Heart left ventricle (tissue), 16 donors: ENCODE measurements at places on chromosomes 11 and 22. TPM values are rescaled to one million over a fixed set of nuclear protein-coding genes. Genes with fewer than 3 reads are reported as not detected.

DNA sequence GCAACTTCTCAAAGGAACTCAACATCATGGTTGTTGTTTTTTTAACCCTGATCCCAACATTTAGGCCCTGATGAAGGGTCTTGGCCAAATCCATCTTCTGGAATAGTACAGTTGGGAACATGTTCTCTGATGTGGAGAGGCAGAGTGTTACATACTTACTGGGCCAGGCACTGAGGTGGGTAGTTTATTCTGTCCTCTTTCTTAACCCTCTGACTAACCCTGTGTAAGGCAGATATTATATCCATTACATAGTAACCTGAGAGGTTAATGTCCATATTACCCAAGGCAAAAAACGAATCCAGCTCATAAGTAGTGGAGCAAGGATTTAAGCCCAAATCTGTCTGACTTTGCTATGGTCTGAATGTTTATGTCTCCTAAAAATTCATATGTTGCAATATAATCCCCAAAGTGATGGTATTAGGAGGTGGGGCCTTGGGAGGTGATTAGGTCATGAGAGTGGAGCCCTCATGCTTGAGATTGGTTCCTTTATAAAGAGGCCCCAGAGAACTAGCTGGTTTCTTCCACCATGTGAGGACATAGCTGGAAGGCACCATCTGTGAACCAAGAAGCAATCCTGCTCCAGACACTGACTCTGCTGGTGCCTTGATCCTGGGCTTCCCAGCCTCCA, 16.3 kb downstream of the PPFIBP2 start:
- no peaks in the 10 kb centered on the region for H3K27me3 ChIP-seq
- H3K27ac ChIP-seq: no peak overlapping the region
- DNase-seq: no peak
- no peaks in the 10 kb centered on the region for H3K36me3 ChIP-seq

Gene MMP27
- not detected for total RNA-seq

DNA sequence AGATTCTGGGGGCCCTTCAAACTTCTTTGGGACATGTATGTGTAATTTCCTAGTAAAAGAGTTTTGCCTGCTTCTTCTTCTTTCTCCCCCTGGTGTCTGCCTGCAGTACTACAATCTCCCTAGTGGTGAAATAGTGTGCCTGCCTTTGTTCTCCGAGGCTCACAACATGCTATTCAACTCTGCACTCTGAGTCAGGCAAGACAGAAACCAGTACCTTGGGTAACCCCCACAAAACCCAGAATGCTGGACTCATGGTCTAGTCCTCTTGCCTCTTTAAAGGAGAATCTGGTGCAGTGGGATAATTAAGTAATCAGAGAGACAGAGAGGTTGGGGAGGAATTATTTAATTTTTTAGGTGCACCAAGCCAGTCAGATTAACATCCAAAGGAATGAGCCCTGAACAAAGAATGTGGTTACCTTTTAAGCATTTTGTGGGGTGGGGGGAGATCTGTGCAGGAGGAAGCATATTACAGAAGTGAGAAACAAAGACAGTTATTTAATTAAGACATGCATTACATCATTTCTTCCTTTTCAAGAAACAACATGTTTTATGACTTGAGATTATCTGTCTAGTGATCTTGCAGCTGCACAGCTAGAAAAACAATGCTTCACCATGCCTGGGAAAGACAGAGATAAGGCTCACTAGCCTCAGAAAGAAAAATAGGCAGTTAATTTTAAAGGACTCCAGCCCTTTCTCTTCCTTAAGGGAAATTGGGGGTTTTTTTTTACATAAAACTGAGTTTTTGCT, 11.0 kb upstream of the MS4A6A start:
- no peaks in the 10 kb centered on the region for H3K36me3 ChIP-seq
- no peaks in the 10 kb centered on the region for H3K27me3 ChIP-seq
- H3K4me3 ChIP-seq: no peak overlapping the region
- DNase-seq: peak; percentile 56
- H3K27ac ChIP-seq: peak overlapping the region; percentile 91

- peaks cover 5% of the 10 kb centered on the region for H3K27me3 ChIP-seq
- no peak overlapping the region for H3K27ac ChIP-seq
- H3K4me3 ChIP-seq: no peak overlapping the region
- H3K4me1 ChIP-seq: no peaks in the 10 kb centered on the region
- DNase-seq: no peak
- no peaks in the 10 kb centered on the region for H3K36me3 ChIP-seq
Observed at GRCh38 chr22:40031766-40032470, 37.2 kb downstream of the FAM83F start.

Gene MMP3
- total RNA-seq: not detected

- no peak overlapping the region for H3K27ac ChIP-seq
- H3K4me3 ChIP-seq: no peak overlapping the region
- no peak for DNase-seq
- H3K4me1 ChIP-seq: peaks cover 27% of the 10 kb centered on the region
- no peaks in the 10 kb centered on the region for H3K36me3 ChIP-seq
Observed at GRCh38 chr22:35850831-35851230, 133.2 kb downstream of the APOL5 start.

Gene CARNS1
- total RNA-seq: 5.5 TPM

Gene CARD18
- total RNA-seq: not detected

GRCh38 chr22:25045159-25045558, 92.6 kb downstream of the KIAA1671 start:
- H3K27me3 ChIP-seq: no peaks in the 10 kb centered on the region
- H3K4me1 ChIP-seq: no peaks in the 10 kb centered on the region
- H3K36me3 ChIP-seq: peaks cover 14% of the 10 kb centered on the region
- DNase-seq: no peak
- no peak overlapping the region for H3K4me3 ChIP-seq

GRCh38 chr11:589798-590197, 13.5 kb downstream of the PHRF1 start:
- H3K27me3 ChIP-seq: no peaks in the 10 kb centered on the region
- peaks cover 9% of the 10 kb centered on the region for H3K36me3 ChIP-seq
- H3K4me3 ChIP-seq: no peak overlapping the region
- no peak for DNase-seq

- DNase-seq: peak; percentile 15
- peaks cover 37% of the 10 kb centered on the region for H3K4me1 ChIP-seq
- no peaks in the 10 kb centered on the region for H3K36me3 ChIP-seq
- H3K27me3 ChIP-seq: no peaks in the 10 kb centered on the region
- H3K27ac ChIP-seq: peak overlapping the region; percentile 96
Observed at GRCh38 chr11:1560002-1560648, 11.9 kb downstream of the DUSP8 start.

DNA sequence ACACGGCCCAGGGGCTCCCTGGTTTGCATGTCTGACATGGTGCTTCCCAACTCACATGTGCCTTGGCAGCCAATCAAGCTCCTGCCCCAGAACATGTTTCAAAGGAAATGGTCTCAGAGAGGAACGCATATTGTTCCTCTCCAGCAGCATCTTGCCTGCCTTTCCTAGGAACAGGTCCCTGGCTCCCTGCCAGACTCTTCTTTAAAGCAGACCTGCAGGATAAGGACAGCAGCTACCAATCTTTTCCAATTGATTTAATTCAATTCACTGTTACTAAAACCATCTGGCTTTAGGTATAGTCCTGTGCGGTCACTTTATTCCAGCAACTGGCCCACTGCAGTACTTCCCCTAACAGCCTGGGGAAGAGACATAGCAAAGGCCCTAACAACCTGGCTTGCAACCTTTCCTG, 79.9 kb downstream of the AMBRA1 start:
- DNase-seq: peak; percentile 62
- H3K27ac ChIP-seq: no peak overlapping the region
- H3K27me3 ChIP-seq: no peaks in the 10 kb centered on the region
- no peak overlapping the region for H3K4me3 ChIP-seq
- H3K4me1 ChIP-seq: peaks cover 20% of the 10 kb centered on the region
- H3K36me3 ChIP-seq: peaks cover 14% of the 10 kb centered on the region

GRCh38 chr11:123357353-123357989, 72.6 kb upstream of the GRAMD1B start:
- peaks cover 4% of the 10 kb centered on the region for H3K4me1 ChIP-seq
- peak overlapping the region; percentile 61 for H3K4me3 ChIP-seq
- no peaks in the 10 kb centered on the region for H3K27me3 ChIP-seq
- no peak for DNase-seq
- no peaks in the 10 kb centered on the region for H3K36me3 ChIP-seq

GRCh38 chr22:38872172-38872830, at the start of gene CBX6:
Gene CBX6, minus strand, starts transcription at chr22:38872216. Its CDS starts 26 bp downstream, at chr22:38872190.
- H3K27me3 ChIP-seq: no peaks in the 10 kb centered on the region
- H3K4me1 ChIP-seq: peaks cover 48% of the 10 kb centered on the region
- peak within 1 kb of the TSS; percentile 96 for H3K4me3 ChIP-seq

GRCh38 chr11:70423523-70424505, 25.5 kb downstream of the CTTN start:
- no peak overlapping the region for H3K4me3 ChIP-seq
- no peak for DNase-seq
- H3K27me3 ChIP-seq: no peaks in the 10 kb centered on the region
- peaks cover 12% of the 10 kb centered on the region for H3K36me3 ChIP-seq
- H3K27ac ChIP-seq: no peak overlapping the region

Gene CENPM
- not detected for total RNA-seq

- H3K4me1 ChIP-seq: no peaks in the 10 kb centered on the region
- no peak for DNase-seq
- H3K36me3 ChIP-seq: peaks cover under 1% of the 10 kb centered on the region
- H3K27ac ChIP-seq: no peak overlapping the region
- no peaks in the 10 kb centered on the region for H3K27me3 ChIP-seq
Observed at GRCh38 chr11:83087035-83087434, 15.3 kb upstream of the RAB30 start.

DNA sequence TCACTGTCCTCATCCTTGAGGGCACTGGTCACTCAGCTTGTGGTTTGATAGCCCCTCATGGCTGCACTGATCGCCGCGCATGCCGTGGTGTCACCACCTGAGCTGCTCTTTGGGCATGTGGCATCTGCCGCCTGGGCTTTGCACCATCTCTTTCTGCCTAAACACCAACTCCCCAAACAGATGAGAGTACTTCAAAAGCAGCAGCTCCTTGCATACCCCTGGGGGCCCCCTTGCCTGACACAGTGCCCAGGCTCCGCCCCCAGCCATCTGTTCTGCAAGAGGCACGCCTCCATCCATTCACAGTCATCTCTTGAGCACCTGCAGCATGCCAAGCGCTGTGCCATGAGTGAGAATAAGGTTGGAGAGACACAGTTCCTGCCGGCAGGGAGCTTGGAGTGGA, 104.5 kb upstream of the B3GAT1 start:
- DNase-seq: no peak
- H3K36me3 ChIP-seq: no peaks in the 10 kb centered on the region
- H3K27ac ChIP-seq: no peak overlapping the region
- no peak overlapping the region for H3K4me3 ChIP-seq

Gene MS4A6A
- total RNA-seq: 279 TPM

DNA sequence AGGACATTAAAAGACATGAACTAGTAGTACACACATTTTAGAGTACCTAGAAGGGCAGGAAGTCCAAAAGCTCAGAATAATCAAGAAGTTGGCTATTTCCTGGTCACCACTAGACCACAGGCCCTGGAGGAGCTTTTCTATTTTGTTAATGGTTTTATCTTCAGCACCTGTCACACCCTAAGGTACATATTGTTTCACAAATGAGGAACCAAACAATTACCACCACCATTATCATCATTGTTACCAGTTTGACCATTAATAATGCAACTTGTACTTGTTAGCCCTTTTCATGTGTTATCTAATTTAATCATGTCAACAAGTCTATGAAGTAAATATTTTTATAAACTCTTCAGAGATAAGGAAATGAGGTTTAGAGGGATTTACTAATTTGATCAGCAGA, 4.9 kb downstream of the MRPL48 start:
- H3K4me1 ChIP-seq: peaks cover 14% of the 10 kb centered on the region
- no peak overlapping the region for H3K27ac ChIP-seq
- H3K27me3 ChIP-seq: no peaks in the 10 kb centered on the region
- no peak overlapping the region for H3K4me3 ChIP-seq
- H3K36me3 ChIP-seq: peaks cover 4% of the 10 kb centered on the region

DNA sequence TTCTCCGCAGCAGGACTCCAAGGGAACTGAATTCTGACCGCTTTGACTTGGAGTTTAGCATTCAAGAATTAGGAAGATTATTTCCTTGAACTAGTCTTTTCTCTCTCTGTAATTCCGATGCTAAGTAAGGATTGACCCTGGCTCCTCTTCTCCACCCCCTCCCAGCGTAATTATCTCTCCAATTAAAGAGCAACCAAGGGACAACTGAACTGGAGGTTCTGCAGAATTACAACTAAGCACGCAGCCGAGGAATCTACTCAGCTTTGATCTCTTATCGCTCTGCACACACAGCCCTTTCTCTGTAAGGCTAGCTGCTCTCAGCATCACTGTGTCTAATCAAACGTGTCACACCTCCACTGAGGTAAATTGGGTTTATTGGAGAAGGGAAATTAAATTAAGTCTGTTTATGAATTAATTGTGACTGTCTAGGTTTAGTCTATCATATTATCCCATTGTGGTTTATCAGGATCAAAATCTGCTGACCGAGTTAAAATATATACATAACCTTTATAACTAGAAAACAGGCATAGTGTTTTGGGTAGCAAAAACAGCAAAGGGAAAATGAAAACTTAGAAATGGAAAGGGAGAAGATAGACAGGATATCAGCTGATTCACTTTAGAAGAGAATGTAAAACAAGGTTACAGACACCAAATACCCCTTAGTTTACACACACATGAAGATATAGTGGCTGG, 241.3 kb upstream of the LARGE1 start:
- H3K4me1 ChIP-seq: no peaks in the 10 kb centered on the region
- H3K27me3 ChIP-seq: peaks cover 5% of the 10 kb centered on the region
- no peak overlapping the region for H3K27ac ChIP-seq

Gene P4HA3
- total RNA-seq: 0.21 TPM

GRCh38 chr11:32630844-32631243, 47.2 kb downstream of the EIF3M start:
- no peaks in the 10 kb centered on the region for H3K4me1 ChIP-seq
- H3K27me3 ChIP-seq: no peaks in the 10 kb centered on the region
- DNase-seq: no peak
- H3K4me3 ChIP-seq: no peak overlapping the region
- no peaks in the 10 kb centered on the region for H3K36me3 ChIP-seq

DNA sequence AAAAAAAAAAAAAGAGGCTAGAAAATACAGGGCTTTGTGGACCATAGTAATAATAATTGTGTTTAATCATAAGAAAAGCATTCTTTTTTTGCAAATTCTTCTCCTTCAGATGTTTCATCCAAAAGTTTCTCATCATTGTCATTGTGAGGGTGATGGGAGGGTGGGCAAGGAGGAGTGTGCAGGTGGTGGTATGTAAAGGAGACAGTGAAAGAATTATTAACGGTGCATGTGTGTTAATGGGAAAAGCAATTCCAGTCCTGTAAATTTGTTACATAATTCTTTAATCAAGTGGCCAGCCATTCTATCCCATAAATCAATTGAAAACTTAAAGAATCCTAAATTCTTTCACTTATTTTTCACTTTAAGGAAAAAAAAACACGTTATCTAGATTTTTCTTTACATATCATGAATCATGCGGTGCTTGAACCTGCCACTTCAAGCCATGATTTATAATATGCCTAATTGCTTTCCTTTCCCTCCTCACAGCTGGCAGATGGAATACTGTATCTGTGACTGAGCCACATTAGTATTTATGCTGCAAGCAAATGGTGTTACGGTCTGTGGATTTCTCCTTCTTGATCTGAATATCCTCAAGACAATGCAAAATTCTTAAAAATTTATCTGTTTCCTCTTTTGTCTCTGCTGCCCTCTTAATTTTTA, 318.5 kb downstream of the JRKL start:
- H3K27ac ChIP-seq: no peak overlapping the region
- DNase-seq: no peak
- H3K4me3 ChIP-seq: no peak overlapping the region
- no peaks in the 10 kb centered on the region for H3K36me3 ChIP-seq
- no peaks in the 10 kb centered on the region for H3K4me1 ChIP-seq

Gene MUC2
- not detected for total RNA-seq

GRCh38 chr22:23498811-23499798, 81.0 kb downstream of the IGLL1 start:
- H3K4me1 ChIP-seq: peaks cover 4% of the 10 kb centered on the region
- no peak for DNase-seq
- no peaks in the 10 kb centered on the region for H3K27me3 ChIP-seq
- H3K4me3 ChIP-seq: no peak overlapping the region
- no peak overlapping the region for H3K27ac ChIP-seq
